ENCODE measurements at places on chromosomes 3 and 15. TPM values are rescaled to one million over a fixed set of nuclear protein-coding genes. Genes with fewer than 3 reads are reported as not detected.

- DNase-seq: no peak
Observed at GRCh38 chr15:100186960-100187359, 154.8 kb downstream of the ADAMTS17 start.

GRCh38 chr15:79922512-79923078 lies 25.8 kb upstream of the MTHFS start:
- no peak for DNase-seq

DNA sequence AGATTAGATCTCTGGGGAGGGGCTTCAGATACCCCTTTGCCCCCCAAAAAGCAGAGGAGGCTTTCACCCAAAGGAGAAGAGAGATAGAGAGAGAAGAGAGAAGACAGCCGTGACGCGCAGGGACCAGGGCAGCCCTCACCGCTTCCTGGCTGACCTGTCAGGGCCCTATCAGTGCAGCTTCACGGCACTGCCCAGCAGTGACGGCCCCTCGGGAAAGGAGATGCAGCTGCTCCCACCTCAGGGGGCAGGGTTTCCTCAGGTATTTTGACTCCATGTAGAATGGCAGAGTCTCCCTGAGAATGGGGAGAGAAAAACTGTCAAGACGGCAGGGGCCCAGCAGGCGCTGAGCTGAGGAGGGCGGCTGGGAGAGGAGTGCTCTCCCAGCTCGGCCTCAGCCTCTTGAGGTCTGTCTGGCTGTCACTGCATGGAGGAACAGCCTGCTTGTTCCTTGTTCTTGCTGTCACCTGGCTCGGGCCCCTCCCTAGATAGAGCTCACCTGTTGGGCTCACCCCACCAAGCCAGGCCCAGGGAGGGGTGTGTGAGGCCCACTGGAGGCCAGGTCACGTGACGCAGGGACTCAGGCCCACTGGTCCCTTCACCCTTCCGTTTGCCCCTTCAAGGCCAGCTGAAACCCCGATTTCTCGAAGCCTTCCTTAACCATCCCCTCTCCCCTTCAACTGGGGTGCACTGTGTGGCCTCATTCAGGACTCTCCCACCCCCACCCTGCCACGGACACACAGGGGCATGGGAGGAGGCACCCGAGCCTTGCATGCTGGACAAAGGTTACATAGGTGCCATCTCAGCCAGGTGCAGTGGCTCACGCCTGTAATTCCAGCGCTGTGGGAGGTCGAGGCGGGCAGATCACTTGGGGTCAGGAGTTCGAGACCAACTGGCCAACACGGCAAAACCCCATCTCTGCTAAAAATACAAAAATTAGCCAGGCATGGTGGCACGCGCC lies 28.2 kb downstream of the LOXL1 start:
- no peak for DNase-seq

- DNase-seq: peak; percentile 23
Observed at GRCh38 chr3:41200669-41201021, 1.3 kb downstream of the CTNNB1 start.

DNA sequence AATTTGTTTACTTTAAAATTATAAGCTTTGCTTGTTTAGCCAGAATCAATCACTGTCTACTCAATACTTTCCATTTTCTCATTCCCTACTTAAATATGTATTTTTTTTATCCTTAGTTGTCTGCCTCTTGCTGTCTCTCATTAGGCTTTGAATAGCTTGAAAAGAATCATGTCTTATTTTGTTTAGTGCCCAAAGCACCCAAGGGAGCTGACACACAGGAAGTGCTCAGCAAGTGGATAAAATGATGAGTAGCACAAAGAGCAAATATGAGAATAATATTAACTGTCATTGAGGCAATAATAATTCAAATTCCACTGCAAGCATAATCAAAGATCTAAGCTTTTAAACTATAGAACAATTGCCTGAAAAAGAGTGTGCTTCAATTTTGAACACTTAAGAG lies 19.0 kb upstream of the IL1RAP start:
- DNase-seq: no peak

DNA sequence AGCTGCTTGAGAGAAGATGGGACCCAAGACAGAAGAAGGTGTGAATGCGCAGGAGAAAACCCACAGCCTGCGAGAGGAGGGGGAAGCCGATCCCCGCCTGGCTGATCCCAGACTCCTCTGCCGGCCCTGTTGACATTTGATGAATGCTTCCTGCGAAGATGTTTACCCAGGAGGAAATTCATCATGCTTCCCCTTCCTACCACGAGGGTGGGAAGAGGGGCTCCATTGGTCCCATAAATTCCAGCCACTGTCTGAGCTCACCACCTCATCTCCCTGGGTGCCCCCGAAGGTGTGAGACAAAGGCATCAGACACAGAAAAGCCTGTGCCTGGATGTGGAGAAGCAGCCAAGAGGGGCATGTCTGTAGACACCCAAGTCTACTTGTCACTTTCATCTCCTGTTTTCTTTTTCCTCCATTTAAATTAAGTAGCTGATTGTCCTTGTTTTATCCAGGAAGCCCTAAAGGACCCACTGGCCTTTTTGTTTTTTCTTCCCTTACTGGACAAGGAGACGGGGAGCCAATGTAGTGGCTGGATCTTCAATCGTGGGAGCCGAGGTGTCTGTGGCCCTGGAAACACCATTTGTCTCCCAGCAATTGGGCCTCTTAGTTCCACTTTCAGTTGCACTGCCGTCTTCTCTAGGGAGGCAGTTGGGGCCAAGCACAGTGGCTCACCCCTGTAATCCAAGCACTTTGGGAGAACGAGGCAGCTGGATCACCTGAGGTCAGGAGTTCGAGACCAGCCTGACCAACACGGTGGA lies 95.3 kb upstream of the HES1 start:
- no peak for DNase-seq

GRCh38 chr3:42216302-42216701 lies 49.7 kb downstream of the CCK start:
- DNase-seq: no peak

GRCh38 chr3:69646287-69647067 lies 92.8 kb upstream of the MITF start:
- DNase-seq: no peak

GRCh38 chr15:91555312-91555711 lies 298.2 kb upstream of the SLCO3A1 start:
- DNase-seq: no peak

DNA sequence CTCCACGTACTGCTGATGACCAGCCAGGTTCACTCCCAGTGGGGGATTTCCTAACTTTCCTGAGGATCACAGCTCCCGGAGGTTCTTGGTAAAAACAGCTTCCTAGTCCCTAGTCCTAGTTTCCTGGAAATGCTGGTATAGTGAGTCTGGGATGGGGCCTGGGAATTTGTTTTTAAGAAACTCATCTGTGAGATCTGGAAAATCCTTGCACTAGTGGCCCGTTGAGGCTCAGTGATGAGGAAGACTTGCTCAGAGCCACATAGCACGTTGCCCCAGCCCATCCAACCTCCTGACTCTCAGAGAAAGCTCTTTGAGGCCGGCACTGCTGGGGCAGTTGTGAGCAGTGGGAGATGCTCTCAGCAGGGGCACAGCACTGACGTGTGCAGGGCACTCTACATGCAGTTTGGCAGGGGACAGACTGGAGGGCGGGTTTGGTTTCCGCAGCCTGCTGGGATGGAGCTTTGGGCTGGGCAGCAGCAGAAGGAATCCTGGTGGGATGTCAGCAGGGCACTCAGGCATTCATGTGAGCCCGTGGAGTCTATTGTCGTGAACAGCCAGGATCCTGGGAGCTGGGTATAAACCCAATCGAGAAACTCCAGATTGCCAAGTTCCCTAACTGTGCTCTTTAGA lies 31.6 kb downstream of the SAXO2 start:
- DNase-seq: no peak

DNA sequence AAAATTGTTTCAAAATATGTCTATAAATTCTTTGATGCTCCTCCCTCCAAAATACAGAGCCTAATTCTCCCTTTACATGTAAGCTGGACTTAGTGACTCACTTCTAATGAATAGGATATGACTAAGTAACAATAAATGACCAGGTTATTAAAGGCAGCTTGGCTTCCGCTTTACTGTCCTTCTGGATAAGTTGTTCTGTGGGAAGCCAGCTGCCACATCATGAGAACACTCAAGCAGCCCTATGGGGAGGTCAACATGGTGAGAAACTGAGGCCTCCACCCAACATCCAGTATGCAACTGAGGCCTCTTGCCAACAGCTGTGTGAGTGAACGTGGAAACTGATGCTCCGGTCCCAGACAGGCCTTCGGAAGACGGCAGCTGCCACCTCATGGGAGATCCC lies 247.3 kb upstream of the CHRM5 start:
- no peak for DNase-seq

DNA sequence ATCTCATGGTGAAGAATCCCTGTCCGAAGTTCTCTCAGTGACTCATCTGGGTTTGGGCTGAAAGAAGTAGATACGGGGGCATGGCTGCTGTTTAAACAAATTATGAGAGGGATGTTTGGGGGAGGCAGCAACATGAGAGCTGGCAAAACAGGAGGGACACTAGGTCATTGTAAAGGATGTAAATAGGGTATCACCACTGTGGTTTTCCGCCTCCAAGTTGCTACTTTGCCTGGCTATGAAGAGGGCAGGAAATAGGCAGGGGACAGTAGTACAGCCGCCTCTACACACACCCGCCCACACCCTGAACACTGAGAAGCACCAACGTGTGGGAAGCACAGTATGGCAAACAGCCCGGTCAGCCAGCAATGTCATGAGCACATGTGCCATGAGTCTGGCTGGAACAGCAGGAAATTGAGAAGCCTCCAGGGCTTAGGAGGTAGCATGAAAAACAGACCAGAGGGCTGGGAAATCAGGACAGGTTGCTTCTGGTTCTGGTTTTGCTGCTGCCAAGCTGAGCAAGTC lies 17.1 kb downstream of the HEXA start:
- no peak for DNase-seq

GRCh38 chr3:42853056-42853455 lies 22.6 kb downstream of the CYP8B1 start:
- DNase-seq: no peak

- no peak for DNase-seq
Observed at GRCh38 chr3:62467966-62468722, 94.8 kb upstream of the FEZF2 start.

DNA sequence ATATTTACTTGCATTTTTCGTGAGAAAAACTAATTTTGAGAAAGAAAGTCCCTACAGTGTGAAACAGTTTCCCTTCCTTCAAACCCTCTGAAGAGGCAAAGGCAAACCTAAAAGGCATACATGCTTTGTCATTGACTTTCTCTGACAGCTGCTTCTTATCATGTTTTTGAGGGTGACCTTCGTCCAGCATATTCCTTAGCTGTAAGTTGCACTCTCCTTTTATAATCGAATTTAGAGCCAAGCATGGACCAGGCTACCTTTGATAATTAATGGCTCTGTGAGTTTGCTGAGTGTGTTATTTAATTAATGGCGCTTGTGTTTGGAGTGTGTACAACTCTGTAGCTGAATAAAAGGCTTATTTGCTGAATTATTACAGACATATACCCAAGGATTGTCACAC lies 684.2 kb upstream of the CFAP20DC start:
- no peak for DNase-seq

GRCh38 chr3:105957722-105958121 lies 88.9 kb upstream of the CBLB start:
- no peak for DNase-seq

GRCh38 chr15:90305932-90306331 lies 40.5 kb downstream of the NGRN start:
- DNase-seq: no peak

DNA sequence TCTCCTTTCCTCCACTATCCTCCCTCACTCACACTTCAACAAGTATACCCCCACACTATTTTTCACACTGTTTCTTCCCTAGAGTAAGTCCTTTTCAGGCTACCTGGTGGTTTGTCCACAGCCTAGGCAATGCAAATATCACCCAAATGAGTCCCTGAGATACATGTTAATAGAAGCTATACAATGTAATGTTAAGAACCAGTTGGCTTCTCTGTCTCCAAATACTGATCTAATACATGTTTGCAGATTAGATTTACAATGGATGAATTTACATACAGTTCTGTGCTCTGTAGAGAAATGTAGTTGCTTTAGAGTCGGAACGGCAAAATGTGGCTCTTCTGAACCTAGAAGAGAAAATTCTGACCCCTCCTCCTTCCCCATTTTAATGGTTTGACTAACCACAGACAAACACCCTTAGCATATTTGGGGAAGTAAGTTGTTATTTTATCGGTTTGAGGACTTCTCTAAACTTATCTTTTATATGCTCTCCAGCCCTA lies 63.6 kb upstream of the MBNL1 start:
- no peak for DNase-seq

- DNase-seq: no peak
Observed at GRCh38 chr3:196377321-196377720, 39.1 kb upstream of the TM4SF19 start.

GRCh38 chr3:79672731-79673130 lies 95.1 kb downstream of the ROBO1 start:
- no peak for DNase-seq

DNA sequence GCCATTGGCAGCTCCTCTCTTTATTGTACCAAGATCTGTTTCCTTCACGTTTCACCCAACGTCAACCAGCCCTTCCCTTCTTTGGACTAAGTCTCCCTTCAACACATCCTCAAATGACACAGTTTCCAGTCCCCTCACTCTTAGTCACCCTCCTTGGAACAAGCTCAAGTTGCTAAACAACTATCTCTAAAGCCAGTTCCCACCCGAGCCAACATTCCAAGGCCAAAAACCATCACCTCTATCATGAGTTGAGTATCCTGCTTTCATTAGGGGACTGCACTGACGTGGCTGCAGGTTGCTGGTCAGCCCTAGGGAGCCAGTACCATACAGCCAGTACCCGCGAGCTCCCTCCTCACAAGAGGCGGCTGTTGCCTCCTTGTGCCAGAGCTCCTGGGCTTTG lies 73.8 kb downstream of the LIPC start:
- no peak for DNase-seq

- peak; percentile 65 for DNase-seq
Observed at GRCh38 chr15:45704329-45705249, 69.8 kb downstream of the SQOR start.

GRCh38 chr3:155766206-155766605 lies 21.3 kb upstream of the PLCH1 start:
- no peak for DNase-seq

- DNase-seq: no peak
Observed at GRCh38 chr15:101044625-101045235, 125.6 kb downstream of the LRRK1 start.

DNA sequence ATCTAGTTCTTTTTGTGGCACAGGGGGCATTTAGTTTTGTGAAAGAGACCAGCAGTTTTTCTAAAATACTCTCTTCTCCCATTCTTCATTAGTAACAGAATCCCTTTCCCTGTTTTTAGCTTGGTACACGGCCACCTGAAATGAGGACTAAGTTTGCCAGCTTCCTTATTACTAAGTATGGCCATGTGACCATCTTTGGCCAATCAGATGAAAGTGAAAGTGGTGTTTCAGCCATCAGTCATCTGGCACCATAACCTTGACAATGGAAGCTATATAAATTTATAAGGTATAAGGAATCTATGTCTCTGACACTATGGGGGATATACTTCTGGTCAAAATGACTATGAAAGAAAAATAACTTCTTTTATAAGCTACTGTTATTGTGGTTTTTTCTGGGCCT lies 570.4 kb downstream of the AGBL1 start:
- no peak for DNase-seq

The C3orf80 gene
- total RNA-seq: 0.44 TPM

The SLC2A2 gene
- not detected for total RNA-seq

The CSPG5 gene
- total RNA-seq: 23.3 TPM

The SYNPR gene
- total RNA-seq: not detected

The TTLL13 gene
- 0.19 TPM for total RNA-seq

The RPL22L1 gene
- total RNA-seq: 89.7 TPM

The TASOR gene
- total RNA-seq: 62.2 TPM

The CCR1 gene
- total RNA-seq: 0.12 TPM

The C15orf62 gene
- 0.61 TPM for total RNA-seq

All from neural crest cell (in vitro differentiated cells).